CD4-positive, alpha-beta T cell treated with Interleukin-2 at 100 ng/mL for 4 hours (primary cell): ENCODE measurements at places on chromosomes 5 and 9.

DNA sequence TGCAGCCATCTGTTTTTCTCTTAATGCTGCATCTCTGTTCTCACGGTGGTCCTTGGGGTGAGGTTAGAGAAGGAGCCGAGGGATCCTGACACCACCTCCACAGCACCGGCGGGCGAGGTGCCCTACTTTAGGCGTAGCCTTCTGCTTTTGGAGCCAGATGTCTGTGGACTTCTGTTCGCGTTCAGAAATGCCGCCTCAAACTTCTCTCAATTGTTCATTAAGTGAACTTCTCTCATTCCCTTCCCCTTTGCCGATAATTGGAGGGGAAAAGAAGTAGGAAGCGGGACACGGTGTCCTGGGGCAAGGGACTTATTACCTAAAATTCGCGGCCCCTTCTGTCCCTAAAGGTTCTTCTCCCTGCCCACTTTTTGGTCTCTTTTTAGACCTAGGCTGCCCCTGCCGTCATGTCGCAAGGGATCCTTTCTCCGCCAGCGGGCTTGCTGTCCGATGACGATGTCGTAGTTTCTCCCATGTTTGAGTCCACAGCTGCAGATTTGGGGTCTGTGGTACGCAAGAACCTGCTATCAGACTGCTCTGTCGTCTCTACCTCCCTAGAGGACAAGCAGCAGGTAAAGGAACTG, 455 bp downstream of the KIF20A start:
- DNase-seq = no peak

GRCh38 chr9:7653262-7653661, 146.3 kb downstream of the DMAC1 start:
- DNase-seq = no peak

DNA sequence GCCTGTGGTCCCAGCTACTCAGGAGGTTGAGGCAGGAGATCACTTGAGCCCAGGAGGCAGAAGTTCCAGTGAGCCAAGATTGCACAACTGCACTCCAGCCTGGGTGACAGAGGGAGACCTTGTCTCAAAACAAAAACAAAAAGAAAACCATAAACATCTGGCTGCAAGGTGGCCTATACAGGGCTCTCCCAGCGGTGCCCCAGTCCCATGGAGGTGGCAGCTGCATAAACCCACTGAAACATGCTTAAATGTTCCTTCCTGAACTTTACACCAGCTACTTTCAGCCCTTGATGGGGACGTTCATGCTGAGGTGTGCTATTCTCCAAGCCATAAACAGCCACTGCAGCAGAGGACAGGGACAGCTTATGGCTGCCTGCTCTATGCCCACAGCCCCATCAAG, 35.6 kb downstream of the DROSHA start:
- DNase-seq = no peak

DNA sequence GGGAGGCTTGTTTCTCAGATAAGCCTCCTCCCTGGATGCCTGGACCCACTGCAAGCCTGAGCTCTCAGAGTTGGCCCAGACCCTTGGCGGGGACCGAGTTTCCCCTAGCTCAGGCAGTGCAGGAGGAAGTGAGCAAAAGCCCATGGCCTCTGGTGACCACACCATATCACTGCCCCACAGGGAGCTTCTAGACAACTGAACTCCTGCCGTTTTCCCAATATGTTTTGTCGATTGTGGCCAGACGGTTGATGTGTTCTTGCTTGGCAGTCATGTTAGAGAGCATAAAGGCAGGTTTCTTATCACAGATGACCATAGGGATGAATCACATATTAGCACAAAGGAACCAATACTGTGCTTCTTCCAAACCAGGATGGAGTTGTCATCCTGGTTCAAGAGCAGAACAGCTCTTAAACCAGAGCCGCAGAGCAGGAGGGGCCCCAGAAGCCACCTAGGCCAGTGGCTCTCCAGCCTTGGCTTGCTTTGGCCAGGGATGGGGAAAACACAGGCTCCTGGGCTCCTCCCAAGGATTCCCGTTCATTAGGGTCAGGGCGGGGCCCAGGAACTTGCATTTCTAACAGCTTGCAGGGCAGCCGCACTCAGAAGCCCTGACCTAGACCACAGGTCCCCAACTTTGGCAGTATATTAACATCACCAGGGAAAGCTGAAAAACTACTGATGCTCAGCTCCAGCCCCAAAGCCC, 113.1 kb upstream of the TBC1D2 start:
- DNase-seq = no peak

- DNase-seq = peak; percentile 31
Measured at GRCh38 chr5:143386725-143387124, 16.8 kb downstream of the NR3C1 start.

DNA sequence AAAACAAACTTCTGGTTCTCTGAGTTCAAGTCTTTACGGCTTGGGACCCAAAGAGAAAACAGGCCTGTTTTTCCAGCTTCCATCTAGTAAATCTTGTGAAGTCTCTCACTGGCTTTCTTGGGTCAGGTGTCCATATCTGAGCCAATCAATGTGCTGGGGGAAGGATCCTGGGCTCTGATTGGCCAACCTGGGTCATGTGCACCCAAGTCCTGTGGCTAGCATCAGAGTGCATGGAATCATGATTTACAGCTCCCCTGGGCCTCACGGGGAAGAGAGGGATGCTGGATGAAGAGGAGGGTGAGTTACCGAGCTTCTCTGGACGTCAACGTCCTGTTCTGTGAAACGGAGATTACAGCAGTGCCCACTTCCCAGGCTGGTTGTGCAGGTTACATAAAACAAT, 19.4 kb downstream of the CXCL14 start:
- DNase-seq = no peak

DNA sequence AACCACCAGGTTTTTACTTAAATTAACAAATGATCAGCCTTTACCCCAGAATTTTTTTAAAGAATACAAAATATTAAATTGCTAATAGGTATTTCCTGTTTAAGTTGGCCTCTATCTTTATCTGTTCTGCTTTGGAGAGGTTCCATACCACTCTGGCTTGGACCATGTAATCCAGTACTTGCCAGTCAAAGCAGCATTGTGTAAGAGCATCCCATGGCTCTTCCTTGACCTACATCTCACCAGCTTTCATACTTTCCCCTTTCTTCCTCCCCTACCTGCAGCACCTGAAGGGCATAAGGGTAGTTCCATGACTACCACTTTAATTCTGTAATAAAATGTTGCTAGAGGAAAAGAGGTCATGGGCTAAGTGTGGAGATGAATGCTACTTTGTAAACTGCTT, 140.8 kb upstream of the MTAP start:
- no peak for DNase-seq

GRCh38 chr5:79793722-79794121, 104.1 kb downstream of the CMYA5 start:
- no peak for DNase-seq

DNA sequence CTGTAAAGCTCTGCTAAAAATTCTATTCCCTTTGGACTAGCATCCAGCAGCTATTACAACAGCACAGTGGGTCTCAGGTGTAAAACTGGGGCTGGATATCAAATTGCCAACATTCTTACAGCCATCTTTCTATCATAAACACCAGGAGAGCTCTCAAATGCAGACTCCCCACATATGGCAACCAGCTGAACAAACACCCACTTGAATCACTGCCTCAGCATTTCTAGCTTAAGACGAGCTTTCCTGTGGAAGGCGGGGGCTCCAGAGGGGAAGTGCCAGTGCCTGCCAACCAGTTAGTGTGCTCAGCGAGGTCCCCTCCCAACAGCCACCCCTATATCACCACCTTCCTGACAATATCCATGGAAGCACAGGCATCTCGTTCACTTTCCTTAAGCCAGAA, 62.2 kb downstream of the IPPK start:
- DNase-seq = no peak

GRCh38 chr9:97767891-97768290, 70.8 kb upstream of the XPA start:
- DNase-seq = no peak

- no peak for DNase-seq
Measured at GRCh38 chr9:16642421-16643109, 227.9 kb downstream of the BNC2 start.

- DNase-seq = no peak
Measured at GRCh38 chr9:10701906-10702305, 89.1 kb upstream of the PTPRD start.

- no peak for DNase-seq
Measured at GRCh38 chr9:38214432-38214831, 145.4 kb upstream of the SHB start.

- no peak for DNase-seq
Measured at GRCh38 chr5:59102437-59102836, 519.6 kb downstream of the RAB3C start.

- no peak for DNase-seq
Measured at GRCh38 chr5:112386766-112387165, 32.3 kb downstream of the EPB41L4A start.

- no peak for DNase-seq
Measured at GRCh38 chr5:14237317-14238086, 94.4 kb downstream of the TRIO start.

DNA sequence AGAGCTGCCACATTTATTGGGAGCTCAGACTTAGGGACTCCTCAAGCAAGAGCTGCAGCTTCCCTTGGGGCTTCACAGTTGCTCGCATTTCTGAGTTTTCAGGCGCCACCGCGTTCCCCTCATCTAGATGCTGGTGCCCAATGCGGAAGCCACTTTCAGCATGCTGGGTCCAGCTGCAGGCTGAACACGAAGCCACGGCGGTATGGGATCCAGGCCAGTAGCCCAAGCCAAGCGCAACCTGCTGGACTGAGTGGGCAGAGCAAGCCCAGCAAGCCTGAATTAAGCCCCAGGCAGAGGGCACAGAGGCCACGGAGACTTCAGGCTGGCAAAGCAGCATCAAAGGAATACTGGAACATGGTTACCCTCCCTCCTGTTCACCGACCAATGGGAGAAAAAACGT, 391.5 kb downstream of the HTR1A start:
- DNase-seq = no peak

GRCh38 chr9:111008158-111009075, 29.9 kb downstream of the LPAR1 start:
- no peak for DNase-seq

DNA sequence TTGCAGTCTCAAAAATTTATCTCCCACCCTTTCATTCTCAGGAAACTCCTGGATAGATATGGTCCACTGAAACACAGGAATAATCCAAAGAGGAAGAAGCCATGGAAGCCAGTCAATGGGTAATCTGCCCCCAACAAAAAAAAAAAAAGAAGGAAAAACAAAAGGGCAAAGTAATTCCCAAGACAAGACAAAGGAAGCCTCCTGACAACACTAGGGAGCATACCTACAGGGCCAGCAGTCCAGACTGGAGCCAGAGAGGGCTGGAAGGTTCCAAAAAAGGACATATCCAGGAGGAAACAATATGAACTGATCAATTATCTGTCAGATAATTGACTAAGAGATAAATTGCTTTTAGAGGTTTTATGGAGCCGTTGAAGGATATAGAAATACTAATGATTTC, 12.9 kb downstream of the FNIP1 start:
- no peak for DNase-seq

GRCh38 chr5:111404270-111404769, 108.0 kb downstream of the STARD4 start:
- no peak for DNase-seq

DNA sequence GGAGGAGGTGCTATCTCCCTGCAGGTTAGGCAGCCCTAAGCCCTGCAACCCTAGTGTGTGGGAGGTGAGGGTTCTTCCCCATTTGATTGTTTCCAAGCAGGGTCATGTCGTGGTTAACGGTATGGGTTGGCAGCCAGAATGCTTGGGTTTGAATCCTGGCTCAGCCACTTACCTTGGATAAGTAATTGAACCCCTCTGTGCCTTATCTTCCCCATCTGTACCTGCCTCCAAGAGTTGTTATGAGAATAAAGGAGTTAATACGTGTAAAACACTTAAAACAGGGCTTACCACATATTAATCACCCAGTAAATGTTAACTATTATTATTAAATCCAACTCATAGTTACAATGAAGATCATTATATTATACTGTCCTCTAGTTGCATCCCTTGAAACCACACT, 52.2 kb upstream of the SPATA31E1 start:
- DNase-seq = no peak

- no peak for DNase-seq
Measured at GRCh38 chr5:154411338-154411737, 34.5 kb upstream of the SAP30L start.

DNA sequence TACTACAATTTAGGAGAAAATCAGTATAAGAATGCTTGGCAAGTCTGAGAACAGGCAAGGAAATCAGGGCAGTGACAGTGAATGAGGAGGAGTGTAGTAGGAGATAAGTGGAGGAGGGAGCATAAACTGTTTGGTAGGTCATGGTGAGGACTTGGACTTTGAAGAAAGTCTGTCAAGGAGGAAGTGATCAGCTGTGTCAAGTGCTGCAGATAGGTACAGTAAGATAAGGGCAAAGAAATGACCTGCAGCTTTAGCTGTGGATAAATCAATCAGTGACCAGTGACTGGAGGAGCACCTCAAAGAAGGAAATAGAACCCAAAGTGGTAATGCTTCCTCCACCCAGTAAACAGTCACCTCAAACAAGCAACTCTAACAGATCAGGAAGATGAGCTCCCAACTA, 106.3 kb downstream of the RAPGEF6 start:
- no peak for DNase-seq

DNA sequence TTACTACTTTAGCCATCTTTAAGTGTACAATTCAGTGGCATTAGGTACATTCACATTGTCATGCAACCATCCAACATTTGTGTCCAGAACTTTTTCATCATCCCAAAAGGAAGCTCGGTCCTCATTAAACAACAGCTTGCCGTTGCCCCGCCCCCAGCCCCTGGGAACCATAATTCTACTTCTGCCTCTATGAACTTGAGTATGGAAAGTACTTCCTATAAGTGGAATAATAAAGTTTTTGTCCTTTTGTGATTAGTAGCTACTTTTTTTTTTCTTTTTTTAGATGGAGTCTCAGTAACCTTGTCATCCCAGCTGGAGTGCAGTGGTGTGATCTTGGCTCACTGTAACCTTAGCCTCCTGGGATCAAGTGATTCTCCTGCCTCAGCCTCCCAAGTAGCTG, 5.0 kb downstream of the GBGT1 start:
- DNase-seq = no peak

GRCh38 chr5:111848476-111848875, 91.5 kb upstream of the NREP start:
- DNase-seq = no peak

DNA sequence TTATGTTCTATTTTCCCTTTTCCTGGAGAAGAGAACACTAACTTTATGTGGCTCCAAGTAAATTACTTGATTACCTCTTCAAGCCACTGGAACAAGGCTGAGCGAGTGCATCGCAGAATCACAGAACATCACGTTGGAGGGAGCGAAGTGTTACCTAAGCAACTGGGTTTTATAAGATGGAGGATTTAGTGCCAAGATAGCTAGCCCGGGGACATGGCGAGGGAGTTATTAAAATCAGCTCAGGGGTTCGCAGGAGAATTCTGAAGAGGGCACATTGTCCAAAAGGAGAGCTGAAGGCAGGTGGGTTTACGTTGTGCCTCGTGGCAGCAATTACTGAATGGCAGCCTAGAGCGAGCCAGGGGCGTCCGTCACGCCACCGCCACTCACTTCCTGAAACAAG, 563.2 kb upstream of the ADAMTS16 start:
- no peak for DNase-seq
